ENCODE measurements at places on chromosomes 5 and 9.

DNA sequence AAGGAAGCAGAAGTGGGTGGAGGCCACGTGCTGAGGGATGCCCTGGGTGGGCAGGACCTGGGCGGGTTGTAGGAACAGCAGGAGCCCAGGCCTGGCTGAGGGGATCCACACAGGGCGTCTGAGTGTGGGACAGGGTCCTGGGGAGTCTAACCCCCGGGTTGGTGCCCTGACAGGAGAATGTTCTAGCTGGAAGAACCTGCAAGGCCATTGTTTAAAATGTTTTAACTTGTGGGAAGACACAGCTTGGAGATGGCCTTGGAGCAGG lies 33.9 kb upstream of the SUSD3 start:
- DNase-seq, result no peak

- no peak for DNase-seq
These were observed 129.8 kb downstream of the TMEM174 start for GRCh38 chr5:73302797-73303147.

DNA sequence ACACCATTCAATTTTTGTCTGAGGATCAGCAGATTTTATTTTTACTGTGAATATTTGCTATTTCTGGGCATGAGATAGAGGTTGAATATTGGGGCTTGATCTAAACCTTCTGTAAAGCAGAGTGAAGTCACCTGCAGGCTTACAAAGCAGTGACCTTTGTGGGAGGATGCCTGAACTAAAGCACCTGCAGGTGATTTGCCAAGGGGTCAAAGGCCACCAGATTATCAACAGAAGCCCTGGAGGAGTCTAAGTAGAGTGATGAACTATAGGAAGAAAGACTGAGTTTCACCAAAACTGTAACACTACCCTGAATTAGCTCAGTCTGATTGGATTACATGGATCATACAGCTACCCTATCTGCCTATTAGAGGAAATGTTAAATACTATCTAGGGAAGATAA lies 144.3 kb upstream of the PRLR start:
- no peak for DNase-seq

DNA sequence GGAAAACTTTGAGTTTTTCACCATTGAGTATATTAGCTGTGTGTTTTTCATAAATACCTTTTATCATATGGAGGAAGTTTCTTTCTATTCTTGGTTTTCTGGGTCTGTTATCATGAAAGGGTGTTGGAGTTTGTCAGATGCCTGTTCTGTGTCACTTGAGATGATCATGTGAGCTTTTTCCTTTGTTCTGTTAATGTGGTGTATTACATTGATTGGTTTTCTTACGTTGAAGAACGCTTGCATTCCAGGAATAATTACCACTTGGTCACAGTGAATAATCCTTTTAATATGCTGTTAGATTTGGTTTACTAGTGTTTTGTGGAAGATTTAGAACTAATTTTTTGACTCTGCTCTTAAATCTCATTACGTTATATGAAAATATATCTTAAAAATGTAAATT lies 7.8 kb downstream of the PLEKHG4B start:
- DNase-seq, result no peak

- no peak for DNase-seq
These were observed 13.3 kb upstream of the GADD45G start for GRCh38 chr9:89591274-89592212.

DNA sequence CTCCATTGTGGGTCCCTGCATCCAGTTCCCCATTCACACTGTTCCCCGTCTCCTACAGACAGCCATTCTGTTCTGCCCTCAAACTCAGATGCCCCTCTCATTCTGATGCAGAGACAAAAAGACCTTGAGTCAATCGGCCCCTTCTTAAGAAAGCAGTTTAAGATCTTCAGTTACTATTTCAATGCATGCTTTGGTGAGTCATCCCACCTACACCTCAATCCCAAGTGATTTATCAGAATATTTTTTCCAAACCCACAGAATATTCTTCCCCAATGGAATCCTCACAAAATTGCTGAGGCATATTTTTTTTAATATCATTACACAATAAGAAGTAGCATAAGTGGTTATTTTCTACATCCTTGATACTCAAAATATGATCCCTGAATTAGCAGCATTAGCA lies 92.4 kb upstream of the SLC1A1 start:
- DNase-seq, result no peak

GRCh38 chr5:172493002-172493401 lies 38.7 kb upstream of the SH3PXD2B start:
- DNase-seq, result no peak

GRCh38 chr5:108276187-108277050 lies 105.5 kb downstream of the FBXL17 start:
- no peak for DNase-seq

DNA sequence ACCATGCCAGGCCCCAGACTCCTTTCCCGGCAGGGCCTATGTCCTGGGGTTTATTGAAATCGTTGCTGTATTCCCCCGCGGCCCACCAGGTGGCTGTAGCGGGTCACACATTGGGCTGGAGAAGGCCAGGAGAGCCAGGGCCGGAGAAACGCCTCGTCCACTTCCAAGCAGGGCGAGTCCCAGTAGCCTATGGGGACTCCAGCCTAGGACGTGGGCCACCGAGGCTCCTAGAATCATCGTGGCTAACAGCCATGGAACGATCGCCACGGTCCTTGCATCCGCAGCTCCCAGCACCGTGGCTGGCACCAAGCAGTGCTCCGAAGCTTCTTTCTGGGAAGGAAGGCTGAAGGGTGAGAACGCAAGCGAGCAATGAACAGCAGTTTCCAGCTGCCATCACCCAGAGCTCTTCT lies 87.7 kb downstream of the ENTREP1 start:
- DNase-seq, result no peak

DNA sequence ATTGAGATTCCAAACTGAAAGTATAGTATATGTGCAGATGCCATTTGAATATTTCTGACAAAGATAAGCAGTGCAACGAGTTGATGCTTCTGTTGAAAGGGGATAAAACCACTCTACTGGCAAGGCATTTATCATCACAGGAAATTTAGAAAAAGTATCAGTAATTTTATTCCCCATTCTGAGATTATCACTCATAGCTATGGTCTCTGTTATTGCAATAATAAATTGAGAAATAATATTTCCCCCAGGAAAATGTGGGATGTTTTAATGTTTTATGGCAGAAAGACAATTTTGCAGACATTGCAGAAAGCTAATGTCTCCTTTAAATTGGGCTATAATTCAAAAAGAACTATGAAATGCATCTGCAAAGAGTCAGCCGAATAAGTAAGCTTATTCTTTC lies 1612.7 kb upstream of the ACO1 start:
- no peak for DNase-seq

GRCh38 chr5:128825826-128826225 lies 139.5 kb upstream of the SLC27A6 start:
- no peak for DNase-seq

DNA sequence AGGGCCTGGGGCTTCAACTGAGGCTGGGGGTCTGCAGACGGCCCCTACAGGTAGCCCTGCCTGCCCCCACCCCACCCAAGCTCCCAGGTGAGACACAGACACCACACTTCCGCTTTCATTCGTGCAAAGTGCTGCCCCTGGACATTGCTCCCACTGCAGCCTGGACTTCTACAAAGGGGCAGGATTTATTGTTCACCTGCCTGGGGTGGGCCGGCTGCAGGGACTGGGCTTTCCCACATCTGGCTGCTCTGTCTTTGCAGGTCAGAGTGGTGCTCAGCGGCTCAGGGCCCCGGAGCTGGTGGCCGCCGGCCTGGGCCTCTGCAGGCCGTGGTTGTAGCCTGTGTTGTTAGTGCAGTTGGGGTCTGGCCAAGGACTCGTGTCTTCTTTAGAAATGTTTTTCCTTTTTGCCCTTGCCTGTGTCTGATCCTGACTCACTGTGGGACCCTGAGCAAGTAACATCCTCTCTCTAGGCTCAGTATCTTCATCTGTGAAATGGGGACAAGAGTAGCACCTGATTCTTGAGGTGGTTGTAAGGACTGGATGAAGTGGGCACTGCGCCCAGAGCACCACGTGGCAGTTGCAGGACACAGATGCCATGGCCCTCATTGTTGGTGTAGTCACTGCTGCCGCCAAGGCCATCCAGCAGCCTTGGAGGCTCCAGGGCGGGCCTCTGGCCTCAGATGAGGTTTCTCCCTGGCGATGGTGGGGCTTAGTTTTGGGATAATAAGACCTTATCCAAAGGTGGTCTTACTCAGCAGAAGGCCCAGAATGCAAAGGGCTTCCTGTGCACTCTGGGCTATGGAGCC lies 143.9 kb downstream of the CACNA1B start:
- no peak for DNase-seq

GRCh38 chr5:160097991-160098390 lies 21.3 kb downstream of the PWWP2A start:
- DNase-seq, result peak; percentile 94

DNA sequence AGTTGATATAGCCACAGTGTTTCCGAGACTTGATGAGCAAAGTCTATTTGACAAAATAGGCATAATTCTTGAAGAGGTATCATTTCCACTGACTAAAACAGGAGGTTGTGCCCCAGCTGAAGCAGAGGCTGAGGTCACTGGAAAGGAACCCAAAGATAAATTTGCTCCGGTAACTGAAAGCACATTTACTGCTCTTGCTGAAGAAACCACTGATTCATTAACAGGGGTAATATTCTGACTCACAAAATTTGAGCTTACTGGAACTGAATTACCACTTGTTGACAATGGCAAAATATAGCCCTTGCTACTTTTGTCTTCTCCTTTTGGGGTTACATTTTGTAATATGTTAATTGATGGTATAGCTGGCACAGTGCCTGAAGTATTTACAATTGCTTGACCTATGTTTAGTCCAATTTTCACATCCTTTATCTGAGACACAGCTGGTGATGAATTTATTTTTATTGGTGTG lies 30.2 kb downstream of the MLANA start:
- peak; percentile 62 for DNase-seq

GRCh38 chr9:69218166-69218565 lies 44.1 kb downstream of the TJP2 start:
- no peak for DNase-seq

DNA sequence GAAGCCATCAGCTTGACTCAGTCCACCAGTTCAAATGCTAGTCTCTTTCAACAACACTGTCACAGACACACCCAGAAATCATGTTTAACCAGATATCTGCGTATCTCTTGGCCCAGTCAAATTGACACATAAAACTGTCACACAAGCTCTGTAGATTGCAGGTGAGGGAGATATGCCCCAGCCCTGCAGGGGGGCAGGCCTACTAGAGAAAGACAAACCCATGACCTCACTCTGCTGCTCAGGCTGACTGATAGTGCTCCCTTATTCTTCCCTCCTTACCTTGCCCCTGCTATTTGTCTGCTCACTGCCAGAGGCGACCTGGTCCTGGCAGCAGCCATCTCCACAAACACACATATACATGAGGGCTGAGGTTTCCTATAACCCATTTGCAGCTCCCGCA lies 351.3 kb downstream of the DRD1 start:
- DNase-seq, result no peak

DNA sequence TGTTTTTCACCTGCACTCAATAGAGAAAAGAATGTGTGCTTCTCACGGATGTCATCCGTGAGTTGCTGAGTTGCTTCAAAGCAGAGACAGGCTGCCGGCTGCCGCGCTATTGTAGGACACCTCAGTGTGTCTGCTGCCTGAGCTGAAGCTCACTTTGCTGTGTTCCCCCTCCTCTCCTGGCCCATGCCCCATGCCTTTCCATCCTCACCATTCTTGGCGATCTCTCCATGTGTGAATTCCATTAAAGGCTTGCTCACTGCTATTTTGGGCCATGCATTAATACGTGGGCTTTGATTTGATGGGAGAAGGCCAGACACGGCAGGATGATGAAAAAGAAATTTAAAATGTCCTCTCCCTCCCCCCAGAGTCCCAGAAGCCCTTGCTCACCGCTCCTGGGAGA lies 14.5 kb downstream of the ADAM19 start:
- DNase-seq, result no peak

DNA sequence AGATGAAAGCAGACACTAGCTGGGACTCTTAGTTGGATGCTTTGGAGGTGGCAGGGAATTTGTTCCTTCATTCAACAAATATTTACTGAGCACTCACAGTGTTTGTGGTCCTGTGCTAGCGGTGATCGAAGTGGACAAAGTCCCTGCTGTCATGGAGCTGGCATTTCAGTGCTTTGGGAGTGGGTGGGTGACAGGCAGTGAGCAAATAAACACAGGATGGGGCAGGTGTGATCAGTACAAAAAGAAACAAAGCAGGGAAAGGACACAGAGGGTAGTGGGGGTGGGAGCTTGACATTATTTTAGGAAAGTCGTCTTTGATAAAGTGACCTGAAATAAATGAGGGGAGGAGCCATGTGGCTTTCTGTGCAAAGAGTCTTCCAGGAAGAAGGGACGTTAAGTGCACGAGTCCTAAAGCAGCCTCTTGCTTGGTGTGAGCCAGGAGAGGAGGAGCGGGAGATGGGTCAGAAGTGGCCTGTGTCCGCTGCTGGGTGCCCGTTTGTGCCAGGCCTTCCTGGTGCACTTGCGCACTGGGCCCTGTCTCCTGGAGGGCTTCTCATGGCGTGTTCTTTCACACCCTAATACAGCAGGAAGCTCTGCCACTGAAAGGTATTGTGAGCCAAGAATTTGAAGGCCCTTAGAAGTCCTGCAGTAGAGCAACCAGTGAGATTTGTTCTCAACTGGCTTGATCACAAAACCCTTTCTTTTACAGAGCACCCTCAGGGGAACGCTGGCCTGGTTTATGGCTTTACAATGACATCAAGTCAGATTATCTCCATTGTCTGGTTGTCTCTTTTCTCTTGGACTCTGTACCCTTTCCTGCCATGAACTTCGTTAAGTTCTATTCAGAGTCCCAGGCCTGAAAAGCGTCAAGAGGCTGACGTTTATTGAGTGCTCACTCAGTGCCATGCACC lies 14.8 kb downstream of the NDST1 start:
- no peak for DNase-seq

GRCh38 chr9:36812556-36812955 lies 221.5 kb downstream of the PAX5 start:
- DNase-seq, result no peak

GRCh38 chr5:133707629-133708028 lies 95.3 kb upstream of the FSTL4 start:
- no peak for DNase-seq

GRCh38 chr5:17666726-17667235 lies 32.5 kb downstream of the TAF11L14 start:
- DNase-seq, result peak; percentile 92

DNA sequence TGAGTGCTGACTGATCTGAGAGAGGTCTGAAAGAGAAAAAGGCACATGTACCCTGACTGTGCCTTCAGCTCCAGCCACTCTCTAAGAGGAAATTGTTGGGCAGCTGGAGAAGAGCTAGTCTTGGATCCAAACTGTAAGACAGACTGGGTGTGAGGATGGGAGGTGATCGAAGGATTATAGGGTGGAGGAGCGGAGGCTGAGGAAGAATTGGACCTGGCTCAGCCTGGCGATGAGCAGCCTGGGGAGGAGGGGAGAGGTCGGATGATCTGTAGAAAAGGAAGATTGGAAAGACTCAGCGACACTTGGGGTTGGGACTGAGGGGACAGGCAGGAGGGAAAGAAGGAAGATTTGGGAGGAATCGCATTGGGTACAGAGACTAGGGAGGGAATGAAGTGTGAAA lies 98.6 kb upstream of the SLC25A48 start:
- DNase-seq, result no peak

DNA sequence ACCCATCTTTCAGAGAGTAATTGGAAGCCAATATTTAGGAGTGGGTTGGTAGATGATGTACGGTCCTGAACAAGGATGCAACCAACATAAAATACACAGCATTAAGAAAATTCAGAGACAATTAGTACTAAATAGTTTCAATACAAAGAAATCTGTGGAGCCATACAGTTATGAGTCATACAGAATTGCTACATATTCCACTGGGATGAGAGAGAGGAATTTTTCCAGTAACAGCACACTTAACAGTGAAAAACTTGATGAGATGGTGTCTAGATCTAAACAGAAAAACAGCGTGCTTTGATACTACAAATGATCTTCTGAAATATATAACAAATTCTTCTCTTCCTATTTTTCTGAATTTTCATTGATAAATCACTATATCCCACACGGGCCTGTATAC lies 1999.3 kb upstream of the CDH9 start:
- no peak for DNase-seq

All from MV-4-11 (cell line).